ENCODE measurements at places on chromosomes 12 and 14.

GRCh38 chr12:32265951-32266350 lies 133.4 kb upstream of the FGD4 start:
- no peak for DNase-seq

- DNase-seq = no peak
Measured at GRCh38 chr12:10169104-10169503, 2.8 kb downstream of the OLR1 start.

DNA sequence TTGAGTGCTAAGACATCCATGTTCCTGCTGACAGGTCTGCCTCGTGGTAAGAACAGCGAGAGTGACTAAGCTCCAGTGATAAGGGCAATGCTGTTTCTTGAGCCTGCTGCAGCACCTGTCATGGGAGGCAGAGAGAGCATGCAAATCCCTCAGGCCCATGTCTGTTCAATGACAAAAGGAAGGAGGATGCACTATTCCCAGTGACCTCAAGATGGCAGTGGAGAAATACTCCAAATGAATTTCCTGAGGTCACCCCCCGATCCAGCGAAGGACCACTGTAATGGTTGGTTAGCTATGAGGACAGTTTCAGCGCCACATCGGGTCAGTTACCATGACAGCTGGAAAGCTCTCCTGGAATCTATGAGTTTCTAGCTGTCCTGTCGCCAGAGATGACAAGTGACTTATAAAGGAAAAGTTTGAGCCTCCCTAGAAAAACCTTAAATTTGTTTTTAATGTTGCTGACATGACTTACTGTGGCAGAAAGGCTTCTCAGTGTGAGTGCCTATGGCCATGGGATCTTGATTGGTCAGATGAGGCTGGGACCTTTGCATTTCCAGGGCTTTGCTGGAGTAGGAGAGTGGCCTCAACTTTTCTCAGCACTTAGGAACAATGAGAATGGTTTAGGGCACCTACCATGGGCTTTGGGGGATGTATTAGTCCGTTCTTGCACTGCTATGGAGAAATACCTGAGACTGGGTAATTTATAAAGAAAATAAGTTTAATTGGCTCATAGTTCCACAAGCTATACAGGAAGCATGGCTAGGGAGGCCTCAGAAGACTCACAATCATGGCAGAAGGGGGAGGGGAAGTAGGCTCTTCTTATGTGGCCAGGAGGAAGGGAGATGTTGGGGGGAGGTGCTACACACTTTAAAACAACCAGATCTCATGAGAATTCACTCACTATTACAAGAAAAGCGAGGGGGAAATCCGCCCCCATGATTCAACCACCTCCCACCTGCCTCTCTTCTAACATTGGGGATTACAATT lies 88.0 kb upstream of the TMEM260 start:
- DNase-seq = peak; percentile 52

DNA sequence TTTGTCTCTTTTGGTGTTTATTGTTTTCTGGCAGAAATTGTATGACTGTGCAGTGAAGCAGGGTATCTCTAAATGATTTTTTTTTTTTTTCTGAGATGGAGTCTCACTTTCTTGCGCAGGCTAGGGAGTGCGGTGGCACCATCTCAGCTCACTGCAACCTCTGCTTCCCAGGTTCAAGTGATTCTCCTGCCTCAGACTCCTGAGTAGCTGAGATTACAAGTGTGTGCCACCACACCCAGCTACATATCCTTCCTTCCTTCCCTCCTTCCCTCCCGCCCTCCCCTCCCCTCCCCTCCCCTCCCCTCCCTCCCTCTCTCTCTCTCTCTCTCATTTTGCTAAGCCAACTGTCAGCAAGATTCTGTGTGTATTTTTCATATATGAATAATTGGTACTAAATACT lies 94.4 kb downstream of the PPHLN1 start:
- no peak for DNase-seq

DNA sequence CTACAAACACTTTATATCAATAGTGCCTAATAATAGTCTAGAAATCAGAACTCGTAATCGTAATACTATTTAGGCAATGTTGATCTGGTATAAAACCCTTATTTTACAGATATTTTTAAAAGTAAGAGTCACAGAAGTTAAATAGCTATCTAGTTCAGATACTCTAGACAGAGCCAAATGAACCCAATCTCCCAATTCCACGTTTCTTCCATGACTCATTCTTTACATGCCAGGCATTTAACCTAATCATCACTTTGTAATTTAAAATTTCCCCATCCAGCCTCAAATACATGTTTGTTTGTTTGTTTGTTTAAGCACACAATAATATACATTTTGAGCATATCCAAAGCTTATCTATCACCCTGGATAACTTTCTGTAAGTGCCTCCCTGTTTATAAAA lies 36.4 kb upstream of the GARIN6 start:
- DNase-seq = no peak

- no peak for DNase-seq
Measured at GRCh38 chr12:123445388-123446332, 9.2 kb upstream of the RILPL2 start.

GRCh38 chr12:84495711-84496110 lies 416.9 kb downstream of the SLC6A15 start:
- no peak for DNase-seq

- no peak for DNase-seq
Measured at GRCh38 chr12:6115389-6115788, 9.1 kb downstream of the VWF start.

DNA sequence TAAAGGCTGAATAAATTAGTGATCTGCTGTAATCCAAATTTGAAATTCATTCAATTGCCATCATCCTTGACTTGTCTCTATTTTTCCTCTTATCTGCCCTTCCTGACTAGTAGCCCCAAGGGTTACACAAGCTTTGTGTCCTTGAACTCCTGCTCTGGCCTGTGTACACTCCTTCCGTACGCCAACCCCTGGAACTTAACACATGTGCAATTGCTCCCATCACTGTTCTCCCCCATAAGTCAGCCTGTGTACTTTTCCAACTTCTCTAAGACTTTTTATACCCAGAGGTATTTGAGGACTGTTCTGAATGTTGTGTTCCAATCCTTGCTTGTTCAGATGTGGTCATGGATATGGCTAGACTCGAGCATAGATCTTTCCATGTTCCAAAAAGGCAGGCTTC lies 171.1 kb upstream of the G2E3 start:
- no peak for DNase-seq

- DNase-seq = no peak
Measured at GRCh38 chr14:97499790-97500481, 702.8 kb downstream of the VRK1 start.

DNA sequence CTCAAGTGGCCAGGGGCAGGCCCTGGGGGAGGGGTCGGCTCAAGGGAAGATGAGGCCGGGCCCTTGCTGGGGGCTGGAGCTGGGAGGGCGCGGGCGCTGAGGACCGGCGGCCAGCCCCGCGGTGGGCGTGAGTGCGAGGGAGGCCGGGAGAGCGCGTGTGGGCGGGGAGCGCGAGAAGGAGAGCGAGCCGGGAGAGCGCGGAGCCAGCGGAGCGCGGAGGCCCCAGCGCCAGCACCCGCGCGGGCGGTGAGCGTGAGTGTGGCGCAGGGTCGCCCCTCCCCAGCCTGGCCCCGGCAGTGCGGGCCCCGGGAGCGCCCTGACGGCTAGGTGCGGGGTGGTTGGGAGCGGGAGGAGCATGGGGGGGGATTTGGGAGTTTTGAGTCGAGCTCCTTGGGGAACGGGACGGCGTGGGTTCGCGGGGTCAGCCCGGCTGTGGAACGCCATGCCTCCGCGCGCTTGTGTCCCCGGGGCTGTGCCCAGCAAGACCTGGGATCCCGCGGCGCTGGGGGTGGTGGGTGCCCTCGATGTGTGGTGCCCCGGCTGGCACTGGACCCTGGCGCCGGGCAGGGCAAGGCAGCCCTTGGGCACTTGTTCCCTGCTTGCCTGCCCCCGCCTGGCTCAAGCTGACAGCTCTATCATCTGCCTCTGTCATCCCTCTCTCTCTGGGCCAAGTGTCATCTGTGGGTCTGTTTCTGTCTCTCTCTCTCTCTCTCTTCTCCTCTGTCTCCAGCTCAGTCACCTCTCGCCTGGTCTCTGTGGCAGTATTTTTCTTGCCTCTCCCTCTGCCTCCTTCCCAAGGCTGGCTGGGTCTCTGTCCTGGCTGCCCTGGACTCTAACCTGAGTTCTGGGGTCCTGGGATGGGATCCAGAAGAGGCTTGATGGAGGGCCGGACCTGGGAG lies at the start of gene LBHD2:
LBHD2 (plus strand) TSS at position 190 of the 899 bp plus-strand sequence. CDS start 1,803 bp downstream, outside the sequence.
- no peak for DNase-seq

- DNase-seq = no peak
Measured at GRCh38 chr14:64401949-64402348, 13.8 kb downstream of the MTHFD1 start.

GRCh38 chr12:60197589-60197988 lies 601.8 kb downstream of the SLC16A7 start:
- DNase-seq = no peak

GRCh38 chr12:99983456-99984258 lies 1.1 kb downstream of the ANKS1B start:
- DNase-seq = no peak

GRCh38 chr12:32727237-32727636 lies 28.5 kb downstream of the YARS2 start:
- no peak for DNase-seq

- DNase-seq = no peak
Measured at GRCh38 chr12:54759751-54760150, 94.6 kb upstream of the MUCL1 start.

GRCh38 chr14:105013150-105013785 lies 7.6 kb downstream of the CDCA4 start:
- DNase-seq = no peak
